CD4-positive, CD25-positive, alpha-beta regulatory T cell (primary cell): ENCODE measurements at places on chromosomes 12 and 14. TPM values are rescaled to one million over a fixed set of nuclear protein-coding genes. Genes with fewer than 3 reads are reported as not detected.

GRCh38 chr14:34302654-34303053, 159.4 kb downstream of the SPTSSA start:
- H3K27ac ChIP-seq = no peak overlapping the region
- no peaks in the 10 kb centered on the region for H3K4me1 ChIP-seq
- no peaks in the 10 kb centered on the region for H3K36me3 ChIP-seq
- H3K27me3 ChIP-seq = no peaks in the 10 kb centered on the region

Gene RAB35
- 85.5 TPM for total RNA-seq

DNA sequence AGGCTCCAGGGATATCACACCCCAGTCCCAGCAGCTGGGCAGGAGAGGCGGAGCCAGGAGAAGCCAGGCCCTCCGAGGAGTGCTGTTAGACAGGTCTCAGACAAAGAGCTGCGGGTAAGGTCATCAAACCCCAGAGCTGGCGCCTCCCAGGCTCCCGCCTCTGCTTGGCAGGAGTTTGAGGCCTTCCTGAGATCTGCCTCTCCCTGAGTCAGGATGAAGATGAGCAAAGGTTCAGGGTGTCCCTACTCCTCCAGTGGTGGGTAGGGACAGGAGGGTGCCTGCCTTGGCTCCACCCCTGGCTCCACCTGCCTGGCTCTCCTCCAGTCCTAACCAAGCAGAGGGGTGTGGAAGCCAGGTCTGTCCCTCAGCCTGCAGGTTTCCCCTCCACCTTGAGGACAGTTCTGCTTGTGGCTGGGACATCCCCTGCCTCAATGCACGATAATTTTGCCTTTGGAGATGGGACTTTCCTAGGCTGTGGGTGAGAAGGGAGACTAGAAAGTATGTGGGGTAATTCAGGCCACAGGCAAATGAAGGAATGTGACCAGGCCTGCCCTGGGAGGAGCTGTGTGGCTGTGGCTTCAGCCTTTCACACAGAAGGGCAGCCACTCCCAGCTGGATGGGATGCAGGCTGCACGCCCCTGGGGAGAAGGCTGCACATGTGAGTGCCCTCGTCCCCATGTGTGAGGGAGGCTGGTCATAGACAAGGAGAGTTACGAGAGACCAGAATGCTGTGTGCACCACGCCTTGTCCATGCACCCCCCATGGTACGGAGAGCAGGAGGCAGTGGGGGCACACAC, 2.2 kb downstream of the PLEKHG6 start:
- H3K4me1 ChIP-seq = peaks cover 11% of the 10 kb centered on the region
- peaks cover 6% of the 10 kb centered on the region for H3K27me3 ChIP-seq

DNA sequence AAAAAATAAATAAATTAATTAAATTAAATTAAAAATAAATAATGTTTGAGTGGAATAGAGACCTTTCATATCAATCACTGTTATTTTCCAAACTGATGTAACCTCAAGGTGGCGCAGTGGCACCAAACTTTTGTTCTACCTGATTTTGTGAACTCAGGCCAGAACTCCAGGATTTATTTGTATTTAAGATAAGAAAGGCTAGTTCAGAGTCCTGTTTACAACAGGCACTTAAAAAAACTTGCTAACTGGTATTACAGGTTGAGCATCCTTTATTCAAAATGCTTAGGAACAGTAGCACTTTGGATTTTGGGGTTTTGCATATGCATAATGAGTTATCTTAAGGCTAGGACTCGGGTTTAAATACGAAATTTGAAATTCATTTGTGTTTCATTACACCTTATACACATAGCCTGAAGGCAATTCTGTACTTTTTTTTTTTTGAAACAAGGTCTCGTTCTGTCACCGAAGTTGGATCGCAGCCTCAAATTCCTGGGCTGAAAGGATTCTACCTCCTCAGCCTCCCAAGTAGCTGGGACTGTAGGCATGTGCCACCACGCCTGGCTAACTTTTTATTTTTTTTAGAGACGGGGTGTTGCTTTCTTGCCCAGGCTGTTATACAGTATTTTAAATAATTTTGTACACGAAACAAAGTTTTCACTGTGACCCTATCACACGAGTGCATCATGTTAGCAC, 32.4 kb downstream of the YY1 start:
- no peak overlapping the region for H3K4me3 ChIP-seq
- DNase-seq = peak; percentile 34
- peaks cover 24% of the 10 kb centered on the region for H3K4me1 ChIP-seq
- H3K36me3 ChIP-seq = peaks cover 24% of the 10 kb centered on the region

DNA sequence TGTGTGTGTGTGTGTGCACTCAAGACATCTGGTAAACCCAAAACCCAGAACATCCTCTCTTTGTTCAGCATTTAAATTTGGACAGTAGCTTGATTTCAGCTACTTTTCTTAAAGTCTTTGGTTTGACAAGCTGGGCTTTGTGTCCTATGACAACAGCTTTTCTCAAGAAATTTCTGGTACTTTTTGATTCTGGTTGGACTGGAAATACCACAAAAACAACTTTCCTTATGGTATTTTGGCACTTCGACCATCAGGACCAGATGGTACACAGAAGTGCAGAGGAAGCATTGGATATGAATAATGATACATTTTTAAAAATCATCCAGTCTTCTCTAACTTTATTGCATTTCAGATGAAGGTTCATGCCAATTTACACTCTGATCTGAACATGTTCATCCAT, 286.6 kb upstream of the FLRT2 start:
- H3K4me3 ChIP-seq = no peak overlapping the region
- no peak for DNase-seq
- H3K27me3 ChIP-seq = no peaks in the 10 kb centered on the region
- no peaks in the 10 kb centered on the region for H3K4me1 ChIP-seq
- no peak overlapping the region for H3K27ac ChIP-seq

GRCh38 chr14:32980902-32981501, 42.3 kb downstream of the NPAS3 start:
- no peak overlapping the region for H3K27ac ChIP-seq
- H3K27me3 ChIP-seq = no peaks in the 10 kb centered on the region
- no peaks in the 10 kb centered on the region for H3K36me3 ChIP-seq
- H3K4me3 ChIP-seq = no peak overlapping the region
- DNase-seq = no peak

Gene MMP19
- total RNA-seq = not detected

Gene ACOT4
- 1.1 TPM for total RNA-seq

Gene RPL10L
- total RNA-seq = not detected

DNA sequence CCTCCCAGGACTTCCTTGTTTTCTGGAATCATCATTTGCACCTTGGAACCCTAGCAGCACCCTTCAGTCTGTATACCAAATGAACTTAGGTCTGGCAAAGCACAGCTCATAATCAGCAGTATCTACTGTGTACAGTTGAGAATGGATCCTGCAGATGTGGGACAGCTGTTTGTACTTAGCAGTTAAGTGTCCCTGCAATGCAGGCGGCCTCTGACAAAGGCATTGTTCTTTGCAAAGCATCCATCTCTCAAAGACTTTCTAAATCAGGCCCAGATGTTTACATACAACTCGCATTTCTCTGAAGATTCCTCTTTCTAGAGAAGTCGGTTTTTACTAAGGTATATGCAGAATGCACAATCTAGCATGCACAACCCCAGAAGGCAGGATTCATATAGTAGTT, 170.5 kb upstream of the RBM19 start:
- DNase-seq = no peak
- H3K4me3 ChIP-seq = no peak overlapping the region
- no peak overlapping the region for H3K27ac ChIP-seq
- H3K36me3 ChIP-seq = no peaks in the 10 kb centered on the region

Gene NOVA1
- total RNA-seq = 0.39 TPM

DNA sequence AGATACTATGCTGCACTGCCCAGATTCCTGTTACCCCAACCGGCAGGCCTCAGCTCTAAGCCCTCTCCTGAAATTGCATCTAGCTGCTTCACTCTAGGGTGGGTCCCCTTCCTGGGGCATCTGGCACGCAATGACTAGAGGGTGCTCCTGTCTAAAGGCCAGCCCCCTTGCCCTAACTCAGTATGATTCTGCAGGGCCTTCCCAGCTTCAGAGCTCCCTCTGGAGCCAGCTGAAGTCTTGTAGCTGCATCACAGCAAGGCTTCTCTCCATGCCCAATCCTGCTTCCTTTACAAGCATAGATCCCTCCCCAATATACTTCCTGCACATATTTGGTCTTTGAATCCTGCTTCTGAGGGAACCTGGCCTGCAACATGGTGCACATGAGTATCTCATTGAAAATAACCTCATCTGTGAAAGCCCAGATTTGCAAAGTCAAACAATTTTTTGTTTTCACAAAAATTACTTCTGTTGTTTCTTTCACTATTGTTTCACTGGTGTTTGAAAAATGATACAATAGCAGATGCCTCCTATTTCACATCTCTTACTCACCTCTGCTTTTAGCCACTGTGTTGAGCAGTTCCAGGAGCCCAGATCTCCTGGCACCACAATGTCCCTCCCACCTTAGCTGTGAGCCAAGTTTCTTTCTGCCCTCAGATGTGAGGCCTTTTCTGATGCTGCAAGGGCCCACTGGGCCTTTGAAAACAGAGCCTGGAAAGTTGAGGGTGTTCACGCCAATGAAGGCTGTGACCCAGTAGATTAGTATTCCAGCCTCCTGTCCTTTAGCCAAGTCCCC, 169.5 kb upstream of the EGLN3 start:
- no peaks in the 10 kb centered on the region for H3K36me3 ChIP-seq
- no peaks in the 10 kb centered on the region for H3K4me1 ChIP-seq
- no peak for DNase-seq

DNA sequence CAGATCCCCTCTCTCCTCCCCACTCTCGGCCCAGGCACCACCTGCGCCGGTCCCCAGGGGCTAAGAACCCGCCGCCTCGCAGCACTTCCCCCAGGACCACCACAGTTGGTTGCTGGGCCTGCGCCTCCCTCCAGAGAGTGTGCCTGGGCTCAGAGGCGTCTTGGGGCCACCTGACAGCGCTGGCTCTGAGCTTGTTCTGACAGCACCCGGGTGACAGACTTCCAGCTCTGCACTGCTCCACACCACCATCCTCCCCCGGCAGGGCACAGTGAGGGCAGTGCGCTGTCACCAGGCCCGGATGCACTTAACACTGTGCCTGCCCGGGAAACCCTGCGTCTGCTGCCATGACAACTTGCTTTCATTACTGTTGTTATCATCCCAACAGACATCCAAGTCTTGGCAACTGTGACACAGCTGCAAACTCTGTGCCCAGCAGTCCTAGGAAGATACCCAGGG, 6.6 kb downstream of the BRF1 start:
- no peaks in the 10 kb centered on the region for H3K27me3 ChIP-seq
- H3K27ac ChIP-seq = peak overlapping the region; percentile 42
- H3K36me3 ChIP-seq = no peaks in the 10 kb centered on the region
- peaks cover 29% of the 10 kb centered on the region for H3K4me1 ChIP-seq

GRCh38 chr12:72276181-72276805, 4.1 kb downstream of the TRHDE start:
- H3K4me3 ChIP-seq = no peak overlapping the region
- peaks cover 2% of the 10 kb centered on the region for H3K27me3 ChIP-seq
- H3K27ac ChIP-seq = no peak overlapping the region
- no peaks in the 10 kb centered on the region for H3K4me1 ChIP-seq

GRCh38 chr14:47012533-47013280, 361.1 kb upstream of the RPL10L start:
- DNase-seq = no peak

Gene ZFYVE26
- 27.4 TPM for total RNA-seq
